ENCODE measurements at places on chromosomes 4 and X. TPM values are rescaled to one million over a fixed set of nuclear protein-coding genes. Genes with fewer than 3 reads are reported as not detected.

DNA sequence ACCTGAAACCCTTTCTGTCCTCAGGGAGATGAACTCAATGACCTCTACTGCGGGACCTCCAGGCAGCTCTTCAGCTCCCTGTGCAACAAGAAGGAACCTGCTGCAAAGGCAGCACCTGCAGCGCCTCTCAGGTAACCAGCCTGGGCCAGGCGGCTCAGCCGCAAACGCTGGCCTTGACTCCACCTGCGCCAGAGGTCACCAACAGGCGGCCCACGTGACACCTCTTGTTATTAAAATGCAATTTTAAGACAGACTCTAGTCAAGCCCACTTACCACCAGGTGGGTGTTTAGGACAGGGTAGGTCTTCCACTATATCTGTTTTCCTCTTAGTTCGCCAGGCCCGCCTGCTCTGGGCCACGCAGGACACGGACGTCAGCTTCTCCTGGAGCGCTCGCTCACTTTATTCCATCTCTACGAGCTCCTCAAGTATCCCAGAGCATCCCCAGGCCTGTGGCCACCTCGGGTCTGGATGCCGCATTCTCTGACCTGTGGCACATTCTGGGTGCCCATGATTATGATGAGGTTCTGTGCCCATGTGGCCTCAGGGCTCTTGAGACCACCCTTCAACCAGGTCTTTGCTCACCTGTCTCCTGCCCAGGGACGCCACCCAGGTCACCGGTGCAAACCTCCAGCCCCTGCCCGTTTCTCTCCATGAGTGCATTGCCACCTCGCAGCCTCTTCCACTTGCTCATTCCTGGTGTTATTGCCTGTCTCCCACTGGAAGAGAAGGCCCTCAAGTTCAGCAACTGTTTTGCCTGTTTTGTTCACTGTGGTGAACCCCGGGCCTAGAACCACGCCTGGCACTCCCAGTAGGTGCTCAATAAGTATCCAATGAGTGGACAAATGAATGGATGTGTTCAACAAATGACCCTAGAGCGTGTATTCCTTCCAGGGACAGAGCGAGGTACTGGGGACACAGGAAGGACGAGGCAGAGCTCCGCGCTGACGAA is 32.8 kb upstream of the JAKMIP1 start:
- DNase-seq: no peak

- DNase-seq: peak; percentile 8
Measured at GRCh38 chr4:80788798-80789197, 241.7 kb upstream of the BMP3 start.

DNA sequence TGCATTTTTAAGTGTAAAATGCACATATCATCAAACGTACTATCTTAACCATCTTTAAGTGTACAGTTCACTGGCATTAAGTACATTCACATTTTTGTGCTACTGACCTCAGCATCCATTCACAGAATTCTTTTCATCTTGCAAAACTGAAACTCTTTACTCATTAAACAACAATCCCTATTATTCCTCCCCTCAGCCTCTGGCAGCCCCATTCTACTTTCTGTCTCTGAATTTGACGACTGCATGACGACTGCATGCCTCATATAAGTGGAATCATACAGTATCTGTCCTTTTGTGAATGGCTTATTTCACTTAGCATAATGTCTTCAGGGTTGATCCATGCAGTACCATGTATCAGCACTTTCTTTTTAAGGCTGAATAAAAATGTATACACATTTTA is 38.7 kb downstream of the CNKSR2 start:
- DNase-seq: no peak

DNA sequence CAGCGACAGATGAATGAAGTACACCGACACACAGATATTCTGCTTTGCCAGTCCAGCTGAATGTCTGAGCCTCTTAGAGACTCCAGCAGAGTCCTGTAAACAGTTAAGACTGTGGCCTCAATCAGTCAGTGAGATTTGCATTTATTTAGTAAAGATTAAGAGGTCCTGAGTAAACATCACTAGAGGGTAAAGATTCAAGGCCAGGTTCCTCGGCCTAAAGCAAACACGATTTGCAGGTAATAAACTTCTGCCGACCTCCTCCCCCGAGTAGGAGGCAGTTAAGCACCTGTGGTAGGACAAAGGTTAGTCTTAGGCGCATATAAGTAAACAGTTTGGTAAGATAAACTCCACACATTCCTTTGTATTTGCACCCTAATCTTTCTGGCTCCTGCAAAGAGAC is 99.6 kb downstream of the CFAP47 start:
- no peak for DNase-seq

- DNase-seq: no peak
Measured at GRCh38 chr4:185587030-185587426, 51.7 kb upstream of the PDLIM3 start.

GRCh38 chr4:79516114-79516513 is 108.1 kb upstream of the GK2 start:
- no peak for DNase-seq

GRCh38 chr4:151318307-151319006 is 6.9 kb downstream of the SH3D19 start:
- no peak for DNase-seq

DNA sequence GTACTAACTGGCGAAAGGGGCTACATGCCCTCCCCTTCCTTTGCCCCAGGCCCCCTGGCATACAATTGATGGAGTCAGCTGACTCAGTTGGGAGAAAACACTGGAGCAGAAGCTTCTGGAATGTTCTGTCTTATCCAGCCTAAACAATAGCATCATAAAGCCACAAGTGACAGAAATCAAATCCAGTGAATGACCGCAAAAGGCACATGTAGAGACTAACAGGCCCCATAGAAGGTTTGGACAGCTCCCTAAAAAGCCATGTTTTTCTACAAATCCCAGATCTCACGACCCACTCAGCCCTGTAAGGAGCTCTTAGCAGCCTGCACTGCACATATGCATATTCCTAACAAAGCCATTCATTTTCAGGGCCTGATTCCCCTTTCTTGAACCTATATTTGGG is 25.1 kb downstream of the SCARB2 start:
- DNase-seq: no peak

DNA sequence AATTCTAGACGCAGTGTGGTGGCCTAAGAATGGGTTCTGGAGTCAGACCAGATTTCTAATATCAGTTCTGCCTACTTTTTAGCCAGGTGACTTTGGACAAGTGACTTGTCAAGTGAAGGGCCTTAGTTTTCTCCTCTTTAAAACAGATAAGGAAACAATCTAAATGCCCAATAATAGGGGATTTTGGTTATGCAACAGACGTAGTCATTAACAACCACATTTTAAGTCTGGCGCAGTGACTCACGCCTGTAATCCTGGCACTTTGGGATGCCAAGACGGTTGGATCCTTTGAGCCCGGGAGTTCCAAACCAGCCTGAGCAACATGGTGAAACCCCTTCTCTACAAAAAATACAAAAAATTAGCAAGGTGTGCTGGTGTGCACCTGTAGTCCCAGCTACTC is 2.1 kb upstream of the ZMYM3 start:
- DNase-seq: peak; percentile 20

- DNase-seq: no peak
Measured at GRCh38 chr4:19684084-19684483, 567.6 kb upstream of the SLIT2 start.

The RAB33A gene
- total RNA-seq: 0.42 TPM

The HSFX3 gene
- not detected for total RNA-seq

- DNase-seq: no peak
Measured at GRCh38 chr4:143443728-143444127, 69.8 kb upstream of the SMARCA5 start.

DNA sequence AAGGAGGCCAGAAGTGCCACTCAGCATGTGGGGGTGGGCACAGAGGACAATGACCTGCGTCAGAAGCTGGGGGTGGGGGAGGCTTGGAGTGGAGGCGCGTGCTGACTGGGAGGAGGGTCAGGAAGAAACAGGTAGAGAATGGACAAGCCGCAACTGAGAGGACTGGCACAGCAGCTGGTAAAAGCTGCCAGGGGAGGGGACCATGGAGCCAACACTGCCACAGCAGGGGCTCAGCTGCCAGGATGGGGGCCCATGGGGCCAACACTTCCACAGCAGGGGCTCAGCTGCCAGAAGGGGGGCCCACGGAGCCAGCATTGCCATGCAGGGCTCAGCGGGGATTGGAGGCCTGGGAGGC is 19.1 kb downstream of the RNF212 start:
- DNase-seq: no peak

- DNase-seq: no peak
Measured at GRCh38 chrX:349196-349595, 30.6 kb upstream of the GTPBP6 start.

GRCh38 chr4:144711700-144712456 is 65.9 kb downstream of the HHIP start:
- peak; percentile 38 for DNase-seq

DNA sequence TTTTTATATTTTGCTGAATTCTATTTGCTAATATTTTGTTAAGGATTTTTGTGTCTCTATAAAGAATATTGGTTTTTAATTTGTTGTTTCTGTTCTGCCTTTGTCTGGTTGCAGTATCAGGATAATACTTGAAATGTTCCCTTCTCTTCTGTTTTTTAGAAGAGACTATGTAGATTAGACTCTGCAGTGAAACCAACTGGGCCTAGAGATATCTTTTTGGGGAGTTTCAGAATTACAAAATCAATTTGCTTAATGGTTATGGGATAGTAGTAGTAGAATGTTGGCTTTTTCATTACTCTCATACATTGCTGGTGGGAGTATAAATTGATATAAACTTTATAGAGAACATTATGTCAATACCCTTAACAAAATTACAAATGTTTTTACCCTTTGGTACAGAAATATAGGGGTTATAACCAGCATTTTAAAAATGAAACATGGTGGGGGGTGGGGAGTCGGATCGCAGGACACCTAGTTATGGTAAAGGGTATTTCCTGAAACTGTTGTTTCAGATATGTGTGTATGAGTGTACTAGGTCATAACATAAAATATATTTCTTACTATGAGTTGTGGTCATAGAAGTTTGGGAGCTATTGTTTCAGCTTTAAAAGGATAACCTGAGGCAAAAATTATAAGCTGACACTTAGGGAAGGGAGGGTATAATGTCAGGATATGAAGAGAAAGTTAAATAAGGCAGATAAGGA is 29.0 kb downstream of the CLOCK start:
- no peak for DNase-seq

GRCh38 chr4:86741846-86742245 is 107.3 kb downstream of the SLC10A6 start:
- no peak for DNase-seq

- no peak for DNase-seq
Measured at GRCh38 chr4:89835413-89835812, 1.5 kb downstream of the SNCA start.

DNA sequence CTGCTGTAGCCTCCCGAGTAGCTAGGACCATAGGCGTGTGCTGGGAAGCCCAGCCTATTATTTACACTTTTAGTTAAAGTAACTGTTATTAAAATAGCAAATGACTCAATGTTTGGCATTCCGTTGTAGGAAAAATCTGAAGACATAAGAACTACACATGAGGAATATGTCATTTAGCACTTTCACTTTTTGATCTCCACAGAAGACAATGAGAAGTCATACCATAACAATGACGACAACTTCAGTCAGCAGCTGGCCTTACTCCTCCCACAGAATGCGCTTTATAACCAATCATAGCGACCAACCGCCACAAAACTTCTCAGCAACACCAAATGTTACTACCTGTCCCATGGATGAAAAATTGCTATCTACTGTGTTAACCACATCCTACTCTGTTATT is 6.7 kb downstream of the GPR34 start:
- DNase-seq: peak; percentile 3

- no peak for DNase-seq
Measured at GRCh38 chr4:8907596-8908205, 36.1 kb upstream of the HMX1 start.

DNA sequence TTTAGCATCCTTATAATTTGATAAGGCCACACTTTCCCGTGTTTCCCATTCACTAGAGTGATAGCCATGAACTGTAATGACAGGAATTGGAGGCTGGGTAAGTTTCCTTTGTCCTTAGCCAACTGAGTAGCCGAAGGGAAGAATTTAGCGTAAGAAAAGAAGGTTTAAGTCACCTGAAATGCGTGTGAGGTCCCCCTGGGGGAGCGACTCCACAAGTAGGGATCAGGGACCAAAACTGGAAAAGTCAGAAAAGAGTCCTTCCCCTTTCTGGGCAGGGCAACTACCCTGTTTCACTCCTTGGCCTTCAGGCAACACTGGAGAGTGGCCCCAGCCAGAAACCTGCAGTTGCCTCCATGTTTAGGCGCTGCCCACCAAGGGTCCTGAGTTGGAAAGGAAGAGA is 81.6 kb upstream of the MED14 start:
- DNase-seq: no peak

GRCh38 chr4:128548381-128548780 is 260.8 kb upstream of the PGRMC2 start:
- DNase-seq: no peak

DNA sequence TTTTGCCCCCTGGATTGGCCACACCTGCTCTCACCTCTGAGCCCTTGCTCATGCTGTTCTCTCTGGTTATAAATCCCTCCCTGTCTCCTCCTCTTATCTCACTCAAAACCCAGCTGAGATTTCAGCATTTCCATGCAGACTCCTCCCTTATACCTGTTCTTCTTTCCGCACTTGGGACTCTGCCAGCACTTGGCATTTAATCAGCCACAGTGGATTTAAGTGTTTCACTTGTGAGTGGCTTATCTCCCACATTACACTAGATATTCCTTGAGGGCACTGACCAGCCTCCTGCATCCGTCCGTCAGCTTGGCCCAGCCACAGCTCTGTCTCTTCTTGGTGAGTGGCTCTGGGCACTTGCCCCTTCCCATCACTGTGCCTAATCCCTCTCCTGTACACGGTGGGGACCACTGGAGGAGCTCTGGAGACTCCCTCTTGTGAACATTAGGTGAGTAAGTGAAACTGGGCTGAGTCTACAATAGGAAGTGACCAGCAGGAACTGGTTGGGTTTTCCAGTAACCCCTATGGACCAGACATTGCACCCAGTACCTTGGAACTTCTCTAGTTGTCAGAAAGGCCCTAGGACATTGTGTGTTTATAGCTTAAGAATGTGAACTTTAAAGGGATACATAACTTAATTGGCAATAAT is 19.9 kb downstream of the FGFBP1 start:
- DNase-seq: no peak

The SOX3 gene
- not detected for total RNA-seq

The GNL3L gene
- 36.3 TPM for total RNA-seq

DNA sequence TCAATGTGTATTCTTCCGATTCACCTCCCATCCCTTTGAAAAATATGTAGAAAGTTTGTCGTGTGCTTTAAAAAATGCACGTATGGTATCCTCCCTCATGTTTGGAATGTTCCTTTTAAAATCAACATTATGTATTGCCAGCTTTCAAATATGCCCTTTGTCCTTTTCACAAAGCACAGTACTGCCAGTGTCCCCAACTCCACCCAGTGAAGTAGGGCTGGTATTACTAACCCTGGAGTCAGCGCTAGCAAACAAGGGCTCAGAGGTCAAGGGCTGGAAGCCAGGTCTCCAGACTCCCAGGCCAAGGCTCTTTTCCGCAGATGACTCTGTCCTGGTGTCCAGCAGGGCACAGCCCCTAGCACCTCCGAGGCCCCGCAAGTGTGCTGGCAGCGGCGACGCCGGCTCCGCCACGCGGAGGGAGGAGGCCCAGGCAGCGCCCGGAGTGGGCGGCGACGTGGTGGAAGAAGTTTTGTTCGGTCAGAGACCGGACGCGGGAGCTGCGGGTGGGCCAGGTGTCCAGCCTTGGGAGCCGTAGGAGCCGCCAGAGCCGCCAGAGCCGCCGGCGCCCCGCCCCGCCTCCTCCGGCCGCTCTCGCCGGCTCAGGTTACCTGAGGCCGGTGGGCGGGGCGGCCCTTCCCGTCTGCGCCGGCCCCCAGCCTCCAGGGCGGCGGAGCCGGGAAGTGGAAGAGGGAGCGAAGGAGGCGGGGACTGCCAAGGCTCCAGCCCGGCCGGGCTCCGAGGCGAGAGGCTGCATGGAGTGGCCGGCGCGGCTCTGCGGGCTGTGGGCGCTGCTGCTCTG is at the start of gene IL13RA1:
Gene IL13RA1, plus strand, starts transcription at position 720 of the 799 bp plus-strand sequence. Its CDS starts 33 bp downstream, at position 753.
- DNase-seq: peak; percentile 94

The ITGB1BP2 gene
- 2.2 TPM for total RNA-seq
